Endothelial cell (in vitro differentiated cells): ENCODE measurements at places on chromosomes 1 and 21.

GRCh38 chr1:145757420-145757819, 38.1 kb downstream of the CD160 start:
- DNase-seq, result no peak

GRCh38 chr1:1022302-1023009, 2.5 kb downstream of the AGRN start:
- DNase-seq, result no peak

GRCh38 chr1:201637282-201638079, 98.6 kb downstream of the NAV1 start:
- peak; percentile 43 for DNase-seq

- DNase-seq, result no peak
Observed at GRCh38 chr1:78058670-78059069, 12.9 kb downstream of the GIPC2 start.

DNA sequence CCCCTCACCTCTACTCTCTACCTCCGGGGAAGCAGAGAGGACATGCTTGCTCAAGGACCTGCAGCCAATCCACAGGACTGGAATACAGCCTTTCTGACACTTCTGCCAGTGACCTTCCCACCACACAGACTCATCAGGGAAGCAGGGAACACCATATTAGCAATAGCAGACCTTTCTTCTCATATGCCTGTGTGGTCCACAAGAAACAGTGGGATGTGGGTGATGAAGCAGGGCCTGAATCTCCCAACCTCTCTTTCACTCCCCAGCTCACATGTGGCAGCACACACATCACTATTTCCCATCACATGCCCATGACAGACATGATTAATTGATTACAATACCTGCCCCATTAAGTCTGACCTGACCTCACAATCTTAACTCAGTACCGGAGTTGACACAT, 695.1 kb downstream of the MATN1 start:
- no peak for DNase-seq

- DNase-seq, result no peak
Observed at GRCh38 chr1:94602316-94602715, 60.8 kb upstream of the F3 start.

- DNase-seq, result peak; percentile 44
Observed at GRCh38 chr1:205939690-205940330, 3.4 kb downstream of the SLC26A9 start.

DNA sequence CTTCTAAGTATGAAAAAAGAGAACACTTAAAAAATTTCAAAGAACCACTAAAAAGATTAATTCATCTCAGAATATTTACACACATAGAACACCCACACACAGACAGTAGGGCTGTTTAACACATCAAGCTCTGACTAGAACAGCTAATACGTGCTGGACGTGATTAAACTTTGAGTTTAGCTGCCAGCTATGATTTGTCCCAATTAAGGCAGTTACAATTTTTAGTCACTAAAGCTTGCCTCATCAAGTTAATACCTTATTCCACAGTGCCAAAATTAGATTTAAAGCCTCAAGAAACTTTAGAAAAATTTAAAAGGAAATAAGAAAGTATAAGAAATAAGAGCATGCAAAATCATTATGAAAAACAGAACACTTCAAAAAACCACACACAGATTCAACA, 18.9 kb downstream of the SLC16A1 start:
- no peak for DNase-seq

- no peak for DNase-seq
Observed at GRCh38 chr1:186091222-186091720, 283.8 kb downstream of the TPR start.

DNA sequence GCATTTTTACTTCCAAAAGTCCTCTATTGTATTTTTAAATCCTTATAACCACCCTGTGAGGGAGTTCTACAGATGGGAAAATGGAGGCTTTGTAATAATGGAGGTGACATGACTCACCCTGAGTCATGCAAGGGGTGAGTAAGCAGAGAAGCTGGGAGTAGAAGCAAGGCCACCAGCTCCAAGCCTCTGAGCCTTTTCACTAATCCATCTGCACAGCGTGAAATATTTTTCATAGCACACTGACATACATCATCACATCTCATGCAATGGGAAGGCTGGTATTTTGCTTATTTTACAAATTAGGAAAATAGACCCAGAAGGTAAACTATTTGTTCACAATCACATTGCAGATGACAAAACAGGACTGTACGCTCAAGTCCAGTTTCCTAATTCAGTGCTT, 96.9 kb downstream of the KCNH1 start:
- DNase-seq, result no peak

GRCh38 chr1:215643592-215644321, 76.7 kb downstream of the KCTD3 start:
- DNase-seq, result no peak

DNA sequence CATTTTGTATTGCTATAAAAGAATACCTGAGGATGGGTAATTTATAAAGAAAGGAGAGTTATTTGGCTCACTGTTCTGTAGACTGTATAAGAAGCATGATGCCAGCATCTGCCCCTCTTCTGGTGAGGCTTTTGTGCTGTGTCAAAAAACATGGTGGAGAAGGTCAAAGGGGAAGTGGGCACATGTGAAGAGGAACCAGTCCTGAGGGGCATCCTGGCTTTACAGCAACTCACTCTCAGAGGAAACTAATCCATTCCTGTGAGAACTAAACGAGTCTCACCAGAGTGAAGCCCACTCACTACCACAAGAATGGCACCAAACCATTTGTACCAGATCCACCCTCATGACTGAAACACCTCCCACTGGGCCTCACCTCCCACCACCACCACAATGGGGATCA, 18.8 kb upstream of the SELP start:
- no peak for DNase-seq

DNA sequence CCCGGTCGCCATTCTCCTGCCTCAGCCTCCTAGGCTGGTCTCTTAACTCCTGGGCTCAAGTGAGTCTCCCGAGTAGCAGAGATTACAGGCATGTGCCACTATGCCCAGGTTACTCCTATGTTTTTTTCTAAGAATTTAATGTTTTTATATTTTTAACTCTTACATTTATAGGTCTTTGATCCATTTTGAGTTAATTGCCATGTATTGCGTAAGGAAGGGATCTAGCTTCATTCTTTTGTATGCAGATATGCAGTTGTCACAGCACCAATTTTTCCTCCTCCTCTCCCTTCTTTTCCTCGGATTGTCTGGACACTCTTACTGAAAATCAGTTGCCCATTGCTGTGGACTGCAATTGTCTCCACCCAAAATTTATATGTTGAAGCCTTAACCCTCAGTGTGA, 11.5 kb downstream of the BTBD8 start:
- no peak for DNase-seq

- no peak for DNase-seq
Observed at GRCh38 chr1:211959680-211960079, 75.7 kb downstream of the INTS7 start.

GRCh38 chr1:28136922-28137613, 39.4 kb downstream of the PTAFR start:
- DNase-seq, result no peak

DNA sequence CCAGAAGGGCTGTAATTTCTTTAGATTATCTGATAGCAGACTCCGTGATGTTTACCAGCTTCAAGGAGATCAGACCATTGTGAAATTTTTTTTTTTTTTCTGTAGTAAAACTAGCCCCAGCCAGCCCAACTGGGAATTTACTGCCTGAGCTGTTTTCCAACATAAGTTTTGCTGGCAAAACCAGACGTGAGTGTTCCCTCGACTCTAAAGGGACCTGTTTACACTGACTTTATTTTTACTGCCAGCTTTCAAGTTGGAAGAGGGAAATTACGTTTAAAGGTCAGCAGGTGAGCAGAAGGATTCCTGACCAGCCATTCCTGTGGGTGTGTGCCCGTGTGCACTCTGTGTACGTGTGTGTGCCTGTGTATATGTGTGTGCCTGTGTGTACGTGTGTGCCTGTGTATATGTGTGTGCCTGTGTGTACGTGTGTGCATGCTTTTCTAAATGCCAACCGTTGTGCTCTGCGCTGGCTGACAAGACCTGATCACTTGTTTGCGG, 374 bp downstream of the MAB21L3 start:
- no peak for DNase-seq

DNA sequence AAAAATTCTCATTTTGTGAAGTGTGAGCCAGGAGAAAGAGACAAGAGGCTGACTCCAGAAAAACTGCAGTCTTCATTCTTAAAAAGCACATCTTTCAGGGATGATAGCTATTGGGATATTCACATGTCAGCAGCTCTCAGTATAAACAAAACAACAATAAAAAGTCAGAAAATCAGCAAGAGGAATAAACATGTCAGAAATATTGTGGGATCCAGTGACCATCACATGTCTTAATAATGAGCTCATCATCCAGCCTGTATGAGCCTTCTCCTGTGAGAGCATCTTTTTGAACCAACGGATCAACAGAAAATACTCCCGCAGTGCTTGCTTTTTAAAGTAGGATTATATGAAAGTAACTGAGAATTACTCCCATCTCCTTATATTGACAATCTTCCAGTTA, 241.6 kb downstream of the SMYD3 start:
- no peak for DNase-seq

- no peak for DNase-seq
Observed at GRCh38 chr1:58076258-58076657, 470.3 kb downstream of the OMA1 start.

DNA sequence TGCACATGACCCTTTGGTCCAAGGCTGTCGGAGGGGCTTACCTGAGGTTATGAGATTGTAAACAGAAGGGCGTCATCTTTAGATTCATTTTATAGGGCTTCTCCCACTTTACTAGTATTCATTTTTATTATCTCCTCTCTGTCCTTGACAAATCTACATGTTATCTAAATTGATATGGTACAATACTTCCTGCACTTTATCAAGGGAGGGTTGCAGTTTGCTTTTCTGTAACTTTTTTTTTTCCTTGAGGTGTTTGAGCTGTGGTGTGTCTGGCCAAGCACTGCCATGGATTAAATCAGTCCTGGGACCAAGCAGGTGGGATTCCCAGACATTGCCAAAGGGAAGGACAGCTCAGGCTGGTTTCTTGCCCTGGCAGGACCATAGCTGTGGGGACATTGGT, 32.0 kb upstream of the B3GALT5 start:
- no peak for DNase-seq

DNA sequence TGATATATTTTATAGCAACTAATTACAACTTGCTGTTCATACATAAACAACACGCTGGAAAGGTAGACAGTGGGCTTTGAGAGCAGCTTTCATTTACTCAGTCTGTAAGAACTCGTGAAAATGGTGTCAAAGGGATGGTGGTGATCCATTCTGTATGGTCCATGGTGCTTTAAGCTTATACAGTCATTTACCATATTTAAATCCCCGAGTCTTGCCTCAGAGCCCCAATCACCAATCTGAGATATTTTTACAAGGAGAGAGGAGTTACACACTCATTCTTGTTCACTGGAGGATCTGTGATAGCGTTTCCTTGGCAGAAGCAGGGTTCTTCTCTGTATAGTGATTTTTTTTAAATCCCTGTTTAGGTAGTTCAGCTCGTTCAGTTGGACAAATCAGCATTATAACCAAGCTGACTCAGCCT, 694.6 kb downstream of the USP25 start:
- no peak for DNase-seq

DNA sequence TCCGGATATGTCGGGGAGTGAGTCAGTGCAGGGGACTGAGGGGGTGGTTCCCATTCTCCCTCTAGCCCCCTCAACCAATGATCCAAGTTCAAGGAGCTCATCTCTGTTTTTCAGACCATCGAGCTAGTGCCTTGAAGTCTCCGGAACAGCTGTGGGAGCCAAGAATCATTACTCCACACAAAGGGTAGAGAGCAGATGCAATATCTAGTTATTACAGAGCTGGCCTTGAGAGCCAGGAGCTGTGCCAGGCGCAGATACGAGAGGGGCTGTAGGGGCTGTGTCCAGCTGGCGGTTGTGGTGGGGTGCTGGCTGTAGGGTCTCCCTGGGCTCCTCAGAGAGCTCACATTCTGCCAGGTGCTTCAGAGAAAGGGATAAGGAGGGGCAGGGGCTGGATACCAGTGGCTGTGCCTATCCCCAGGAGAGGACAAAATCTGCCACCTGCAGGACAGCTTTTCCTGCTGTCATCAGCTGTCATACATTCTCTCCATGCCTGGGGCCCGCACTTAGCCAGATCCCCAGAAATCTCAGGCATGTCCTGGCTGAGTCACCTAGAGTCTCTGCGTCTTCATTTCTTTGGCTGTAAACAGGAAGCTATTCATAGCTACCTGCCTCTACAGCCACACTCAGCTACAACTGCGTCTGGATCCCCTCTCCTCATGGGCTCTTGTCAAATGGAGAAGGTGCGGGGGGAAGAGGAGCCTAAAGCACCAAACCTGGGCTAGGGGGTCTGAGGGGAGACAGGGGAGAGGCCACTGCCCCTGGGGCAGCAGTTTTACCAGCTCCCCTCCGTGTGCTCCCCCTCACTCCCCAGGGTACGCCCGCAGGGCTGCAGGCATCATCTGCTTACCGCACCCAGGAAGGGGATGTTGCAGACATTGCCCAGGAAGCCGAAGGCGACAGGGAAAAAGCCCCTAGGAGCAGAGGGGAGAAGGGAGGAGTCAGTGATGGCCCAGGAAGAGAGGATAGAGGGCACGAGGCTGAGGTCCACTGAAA, 2.4 kb upstream of the KISS1 start:
- DNase-seq, result peak; percentile 21

GRCh38 chr1:8516278-8516777, 198.4 kb downstream of the SLC45A1 start:
- no peak for DNase-seq

DNA sequence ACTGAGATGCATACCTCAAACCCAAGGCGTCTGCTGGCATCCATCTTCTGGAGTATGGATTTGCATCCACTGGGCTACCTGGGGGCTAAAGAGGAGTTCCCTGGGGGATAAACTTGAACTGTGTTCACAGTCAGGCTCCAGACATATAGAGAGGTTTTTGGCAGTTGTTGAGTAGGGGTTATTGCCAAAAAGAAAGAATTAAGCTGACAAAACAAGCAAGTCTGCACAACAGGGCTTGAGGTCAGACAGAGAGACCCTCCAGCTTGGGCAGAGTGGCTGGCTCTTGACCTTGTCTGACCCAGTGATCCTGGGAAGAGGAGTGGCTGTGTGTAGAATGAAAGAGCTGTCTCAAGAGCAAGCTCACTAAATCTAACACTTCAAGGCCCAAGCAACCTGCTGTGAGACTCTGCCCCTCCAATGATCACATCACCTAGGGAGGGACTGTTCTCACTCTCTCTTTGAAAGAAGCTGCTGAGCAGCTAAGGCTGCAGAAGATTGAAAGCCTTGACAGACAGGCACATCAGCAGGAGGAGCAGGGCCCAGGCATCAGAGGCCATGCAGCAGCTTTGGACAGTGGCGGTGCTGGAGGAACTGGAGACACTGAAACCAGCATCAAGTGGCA, 61.5 kb downstream of the SYT2 start:
- no peak for DNase-seq

DNA sequence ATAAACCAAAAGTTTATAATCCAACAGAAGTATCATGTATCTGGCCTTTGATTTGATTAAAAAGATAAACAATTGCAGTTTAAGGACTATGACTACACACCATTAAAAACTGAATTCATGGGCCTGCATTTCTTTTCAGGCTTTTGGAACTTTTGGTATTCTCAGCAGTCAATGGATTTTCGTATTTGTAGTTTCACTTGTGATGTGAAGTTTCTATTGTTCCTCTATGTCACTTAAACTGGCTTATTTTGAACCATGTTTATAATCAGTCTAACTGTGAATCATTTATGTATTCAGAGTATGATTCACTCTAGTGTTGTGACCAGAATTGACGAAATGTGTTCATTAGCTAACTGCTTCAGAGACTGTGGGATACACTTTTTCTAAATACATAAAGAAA, 132.9 kb downstream of the COQ8A start:
- no peak for DNase-seq

- no peak for DNase-seq
Observed at GRCh38 chr1:196550731-196551130, 57.5 kb downstream of the KCNT2 start.
